Glomerular endothelial cell (primary cell): ENCODE measurements at places on chromosomes 11 and 22. TPM values are rescaled to one million over a fixed set of nuclear protein-coding genes. Genes with fewer than 3 reads are reported as not detected.

The MPEG1 gene
- total RNA-seq, result not detected in 2 replicates

The TMEM132A gene
- total RNA-seq, result 238 and 281 TPM in 2 replicates

The CALCB gene
- not detected in 2 replicates for total RNA-seq

The RIMBP3C gene
- 0.44 TPM in 1 of 2 replicates, not detected in the other for total RNA-seq

The CHRM1 gene
- not detected in 2 replicates for total RNA-seq

The OSM gene
- not detected in 2 replicates for total RNA-seq

The TEX12 gene
- 0.23 TPM in 1 of 2 replicates, not detected in the other for total RNA-seq

The VPREB1 gene
- not detected in 2 replicates for total RNA-seq

The MOV10L1 gene
- 2.1 and 11.7 TPM in 2 replicates for total RNA-seq

The PRR33 gene
- not detected in 2 replicates for total RNA-seq

The SAA4 gene
- total RNA-seq, result not detected in 2 replicates

The MGAT3 gene
- 0.05 and 0.12 TPM in 2 replicates for total RNA-seq
